ENCODE measurements at places on chromosomes 2 and 18.

- no peak for DNase-seq
These were observed 42.4 kb downstream of the ZSWIM2 start for GRCh38 chr2:186806591-186806990.

GRCh38 chr2:10524851-10525572, 76.9 kb upstream of the ODC1 start:
- no peak for DNase-seq

GRCh38 chr2:105561401-105561800, 162.6 kb upstream of the FHL2 start:
- DNase-seq: no peak

DNA sequence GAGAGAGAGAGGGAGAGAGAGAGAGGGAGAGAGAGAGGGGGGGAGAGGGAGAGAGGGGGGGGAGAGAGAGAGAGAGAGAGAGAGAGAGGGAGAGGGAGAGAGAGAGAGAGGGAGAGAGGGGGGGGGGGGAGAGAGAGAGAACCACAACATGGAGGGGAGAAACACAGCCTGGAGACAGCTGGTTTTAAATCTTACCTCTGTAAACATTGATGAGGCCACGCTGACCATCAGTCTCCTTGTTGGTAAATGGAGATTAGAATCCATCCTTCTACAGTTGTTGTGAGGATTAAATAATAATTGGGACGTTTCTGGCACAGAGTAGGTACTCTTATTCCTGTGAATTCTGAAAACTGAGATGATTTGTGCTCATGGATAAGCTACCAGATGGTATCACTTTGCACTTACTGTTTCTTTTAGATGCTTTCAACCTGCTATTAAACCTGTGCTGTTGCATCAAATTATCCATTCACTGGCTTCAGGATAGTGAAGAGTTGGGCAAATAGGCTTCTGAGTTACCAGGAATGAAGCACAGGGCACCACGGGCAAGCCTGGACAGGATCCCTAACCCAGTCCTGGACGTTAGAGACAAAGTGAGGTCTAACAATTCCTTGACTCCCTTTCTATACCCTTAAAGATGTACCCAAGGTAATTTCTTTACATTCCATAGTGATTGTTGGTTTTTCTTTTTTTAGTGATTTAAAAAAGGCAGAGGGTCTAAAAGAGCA, 318.1 kb downstream of the ZNF521 start:
- no peak for DNase-seq

- no peak for DNase-seq
These were observed 101.2 kb upstream of the GALNT13 start for GRCh38 chr2:153770359-153770991.

DNA sequence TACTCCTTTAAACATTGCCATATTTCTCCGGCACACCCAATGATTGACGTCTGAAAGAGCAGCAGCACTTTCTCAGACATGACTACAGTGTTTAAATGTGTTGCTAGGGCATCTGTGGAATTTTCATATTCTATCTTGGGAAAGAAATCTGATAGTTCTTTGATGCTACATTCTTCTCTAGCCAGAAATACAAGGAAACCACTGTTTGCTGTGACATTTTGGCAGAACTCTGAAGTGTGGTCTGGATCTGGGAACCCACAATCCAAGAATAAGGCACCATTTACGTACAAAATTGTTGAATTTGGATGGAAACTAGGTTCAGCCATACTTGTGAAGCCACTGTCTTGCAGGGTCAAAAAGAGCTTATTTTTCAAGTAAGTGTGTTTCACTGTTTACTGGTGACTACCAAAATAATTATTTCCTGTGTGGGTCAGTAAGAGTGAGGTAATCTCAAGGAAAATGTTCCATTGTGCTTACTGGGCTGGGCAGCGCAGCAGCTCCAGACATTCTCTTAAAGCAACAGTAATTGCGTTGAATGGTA, 21.3 kb upstream of the CD28 start:
- no peak for DNase-seq

GRCh38 chr18:57859314-57859713, 56.2 kb upstream of the ATP8B1 start:
- no peak for DNase-seq

- DNase-seq: no peak
These were observed 22.9 kb upstream of the DARS1 start for GRCh38 chr2:136008205-136008865.

GRCh38 chr2:3505771-3506170, 13.6 kb downstream of the ADI1 start:
- no peak for DNase-seq

- DNase-seq: no peak
These were observed 75.1 kb downstream of the SPRED2 start for GRCh38 chr2:65357095-65357958.

DNA sequence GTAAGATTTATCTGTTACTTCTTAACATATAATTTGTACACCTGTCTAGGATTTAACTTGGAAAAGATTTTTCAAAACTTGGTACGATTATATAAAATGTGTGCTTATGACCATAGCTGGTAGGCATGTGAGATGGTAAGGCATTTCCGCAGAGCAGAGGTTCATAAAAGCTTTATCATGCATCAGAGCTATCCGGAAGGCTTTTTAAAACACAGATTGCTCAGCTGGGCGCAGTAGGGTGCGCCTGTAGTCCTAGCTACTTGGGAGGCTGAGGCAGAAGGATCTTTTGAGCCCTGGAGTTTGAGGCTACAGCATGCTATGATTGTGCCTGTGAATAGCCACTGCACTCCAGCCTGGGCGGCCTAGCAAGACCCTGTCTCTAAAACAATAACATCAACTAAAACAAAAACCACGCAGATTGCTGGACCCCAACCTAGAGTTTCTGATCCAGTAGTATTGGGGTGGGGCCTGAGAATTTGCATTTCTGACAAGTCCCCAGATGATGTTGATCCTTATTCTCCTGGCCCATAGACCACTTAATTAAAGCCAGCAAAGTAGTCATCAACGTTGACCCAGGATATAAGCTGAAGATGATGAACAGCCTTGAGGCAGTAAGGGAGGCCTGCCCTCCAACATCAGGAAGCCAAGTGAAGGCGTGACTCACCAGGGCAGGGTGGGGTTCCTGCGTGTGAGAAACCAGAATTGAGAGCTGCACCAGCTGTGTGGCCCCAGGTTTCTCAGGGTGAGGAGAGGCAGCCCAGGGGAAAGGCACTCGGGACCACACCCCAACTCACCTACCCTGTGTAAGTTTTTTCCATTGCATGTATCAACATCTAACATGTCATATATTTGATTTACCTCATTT, 21.6 kb upstream of the SLC20A1 start:
- DNase-seq: no peak

GRCh38 chr18:3211236-3211992, 8.4 kb downstream of the MYOM1 start:
- no peak for DNase-seq

GRCh38 chr2:216023055-216023648, 9.8 kb upstream of the MREG start:
- no peak for DNase-seq

DNA sequence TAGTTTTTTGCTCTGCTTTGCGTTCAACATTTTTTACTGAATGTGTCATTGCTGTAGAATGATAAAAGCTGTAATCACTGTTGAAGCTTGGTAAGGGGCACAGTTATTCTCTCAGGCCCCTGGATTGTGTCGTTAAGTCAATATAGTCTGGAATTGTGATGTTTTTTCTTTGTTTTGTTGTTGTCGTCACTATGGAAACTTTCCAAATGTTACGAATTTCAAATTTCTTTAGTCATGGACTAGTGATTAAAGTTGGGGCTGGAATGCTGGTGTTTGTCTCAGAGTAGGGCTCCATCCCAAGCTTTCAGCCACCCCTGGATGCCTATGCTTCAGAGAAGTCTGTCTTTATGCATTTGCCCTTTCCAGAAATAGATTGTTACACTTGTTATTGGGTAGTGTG, 287.2 kb downstream of the CDH19 start:
- DNase-seq: no peak

DNA sequence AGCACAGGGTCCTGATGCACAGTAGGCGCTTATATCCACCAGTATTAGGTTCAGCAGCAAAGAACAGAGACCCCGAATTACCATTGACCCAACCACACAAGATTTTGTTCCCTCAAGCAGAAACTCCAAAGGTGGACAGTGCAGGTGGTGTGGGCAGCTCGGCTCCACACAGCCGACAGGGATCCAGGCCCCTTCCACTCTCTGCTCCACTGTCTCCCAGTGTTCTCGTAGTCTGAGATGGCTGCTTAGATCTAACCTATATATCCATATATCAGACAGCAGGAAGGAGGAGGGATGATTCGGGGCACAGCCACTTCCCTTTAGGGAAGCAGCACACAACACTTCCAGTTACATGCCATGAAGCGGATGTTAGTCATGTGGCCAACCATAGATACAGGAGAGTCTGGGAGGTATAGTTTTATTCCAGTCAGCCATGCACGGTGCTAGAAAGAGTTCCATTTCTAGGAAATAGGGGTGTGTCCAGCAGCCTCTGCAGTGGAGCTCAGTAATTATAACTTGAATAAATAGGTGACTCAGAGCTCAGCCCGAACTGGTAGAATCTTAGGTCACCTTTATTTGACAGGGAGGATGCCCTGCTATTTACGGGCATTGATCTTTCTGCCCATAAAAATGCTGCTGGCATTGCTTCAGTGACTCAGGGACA, 158.9 kb downstream of the TWIST2 start:
- no peak for DNase-seq

DNA sequence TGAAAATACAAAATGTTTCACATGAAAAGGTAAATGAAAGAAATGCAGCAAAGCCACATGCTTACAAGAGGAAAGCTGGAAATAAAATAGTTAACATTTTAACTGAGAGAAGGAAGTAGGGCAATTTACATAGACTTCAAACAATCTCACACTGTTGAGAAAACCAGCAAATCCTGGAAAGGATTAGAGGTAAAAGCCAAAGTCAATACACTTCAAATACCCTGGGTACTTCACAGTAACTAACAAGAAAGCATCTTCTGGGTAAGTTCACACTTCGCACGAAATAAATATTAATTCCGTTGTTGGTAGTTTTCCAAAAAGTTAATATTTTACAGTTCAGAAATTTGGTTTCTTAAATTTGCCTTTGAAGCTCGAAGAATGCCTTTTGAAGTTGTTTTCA, 3.5 kb upstream of the ERICH2 start:
- DNase-seq: no peak

- no peak for DNase-seq
These were observed 307.8 kb downstream of the EPHA4 start for GRCh38 chr2:221264318-221264717.

DNA sequence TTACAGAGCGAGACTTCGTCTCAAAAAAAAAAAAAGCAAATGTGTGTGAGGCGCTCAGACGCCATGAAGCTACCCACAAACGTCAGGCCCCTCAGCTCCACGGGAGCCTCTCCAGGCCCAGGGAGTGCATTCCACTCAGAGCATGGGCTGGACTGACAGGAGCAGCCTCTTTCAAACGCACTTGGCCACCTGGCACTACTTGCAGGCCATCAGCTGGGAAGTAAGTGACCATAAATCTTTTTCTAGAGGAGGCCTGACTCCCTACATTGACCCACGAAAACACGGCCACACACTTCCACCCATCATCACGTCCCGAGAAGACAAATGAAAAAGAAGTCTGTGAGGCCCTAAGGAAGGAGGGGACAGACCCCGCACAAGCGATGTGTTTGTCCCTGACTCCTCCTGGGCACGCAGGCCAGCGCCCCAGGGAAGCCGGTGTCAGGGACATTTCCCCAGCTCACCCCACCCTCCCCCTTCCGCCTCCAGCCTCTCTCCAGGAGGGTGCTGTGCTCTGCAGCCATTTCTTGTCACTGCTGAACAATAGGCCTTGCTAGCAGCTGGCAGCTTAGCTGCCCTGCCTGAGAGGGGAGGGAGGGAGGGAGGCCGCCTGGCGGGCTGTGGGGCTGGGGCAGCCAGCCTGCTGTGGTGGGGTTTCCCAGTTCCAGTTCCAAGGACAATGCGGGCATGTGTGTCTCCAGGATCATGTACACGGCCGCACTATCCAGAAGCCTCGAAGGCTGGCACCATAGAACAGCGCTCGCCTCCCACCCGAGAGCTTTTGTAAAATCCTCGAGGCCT, 26.6 kb downstream of the SERTAD2 start:
- no peak for DNase-seq

- DNase-seq: no peak
These were observed 32.3 kb downstream of the PLB1 start for GRCh38 chr2:28528206-28528605.

Data from NCI-H2107 (cell line).